ENCODE measurements at places on chromosomes 16 and 17.

DNA sequence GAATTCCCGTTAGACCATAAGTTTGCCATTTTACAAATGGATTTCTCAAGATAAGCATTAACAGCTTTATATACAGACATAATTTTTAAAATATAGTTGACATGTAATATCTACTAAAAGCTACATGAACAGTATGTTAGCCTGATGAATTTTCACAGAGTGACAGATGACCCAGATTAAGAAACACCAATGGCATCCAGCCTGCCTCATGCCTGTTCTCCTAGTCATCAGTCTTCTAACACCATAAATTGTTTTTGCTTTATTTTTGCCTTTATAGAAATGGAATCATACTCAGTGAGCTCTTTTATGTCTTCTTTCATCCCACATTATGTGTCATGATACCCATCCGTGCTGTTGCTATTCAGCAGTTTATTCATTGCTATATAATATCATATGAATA lies 80.0 kb downstream of the ATF7IP2 start:
- no peak for DNase-seq

DNA sequence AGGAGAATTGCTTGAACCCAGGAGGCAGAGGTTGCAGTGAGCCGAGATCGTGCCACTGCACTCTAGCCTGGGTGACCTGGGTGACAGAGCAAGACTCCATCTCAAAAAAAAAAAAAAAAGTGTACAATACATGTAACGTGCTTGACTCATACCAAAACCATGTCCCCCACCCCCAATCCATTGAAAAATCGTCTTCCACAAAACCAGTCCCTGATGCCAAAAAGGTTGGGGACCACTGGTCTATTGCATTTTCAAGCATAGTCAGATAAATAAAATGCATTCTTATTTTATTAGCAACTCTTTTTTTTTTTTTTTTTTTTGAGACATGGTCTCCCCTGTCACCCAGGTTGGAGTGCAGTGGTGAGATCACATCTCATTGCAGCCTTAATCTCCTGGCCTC lies 52.1 kb downstream of the COPRS start:
- DNase-seq, result no peak

DNA sequence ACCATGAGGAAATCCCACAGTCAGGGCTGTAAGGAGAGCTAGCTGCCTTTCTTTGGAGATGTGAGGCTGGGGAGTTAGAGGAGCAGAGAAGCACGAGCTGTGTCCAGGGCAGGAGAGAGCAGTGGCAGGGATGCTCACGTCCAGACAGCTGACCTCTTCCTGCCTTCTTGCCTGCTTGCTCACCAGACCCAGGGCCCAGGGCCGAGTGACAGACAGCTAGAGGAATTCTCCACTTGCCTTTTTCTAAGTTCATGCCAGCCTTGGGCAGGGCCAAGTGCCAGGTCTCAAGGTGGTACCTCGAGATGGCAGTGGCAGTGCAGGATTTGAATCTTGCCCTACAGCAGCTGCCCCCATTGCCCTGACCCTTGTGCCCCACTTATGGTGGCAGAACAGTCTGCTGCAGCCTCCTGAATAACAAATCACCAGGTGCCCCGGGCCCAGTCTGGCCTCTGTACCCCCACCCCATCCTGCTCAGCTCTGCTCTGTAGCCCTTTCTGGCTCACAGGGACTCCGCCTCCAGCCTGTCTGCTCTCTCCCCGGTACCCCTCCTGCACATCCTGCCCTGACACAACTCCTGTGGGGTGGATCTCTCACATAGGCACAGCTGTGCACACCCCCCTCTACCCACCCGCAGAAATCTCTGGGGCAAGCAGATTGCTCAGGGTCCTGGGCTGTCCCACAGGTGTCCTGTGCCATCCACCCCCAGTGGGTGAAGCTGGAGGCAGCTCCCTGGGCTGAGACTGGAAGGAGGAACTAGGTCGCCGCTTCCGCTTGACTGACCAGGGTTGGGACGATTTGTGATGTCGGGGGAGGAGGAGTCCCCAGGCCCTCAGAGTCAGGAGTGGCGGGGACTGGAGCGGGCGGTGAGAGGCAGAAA lies 25.9 kb downstream of the GRIN2C start:
- DNase-seq, result no peak

DNA sequence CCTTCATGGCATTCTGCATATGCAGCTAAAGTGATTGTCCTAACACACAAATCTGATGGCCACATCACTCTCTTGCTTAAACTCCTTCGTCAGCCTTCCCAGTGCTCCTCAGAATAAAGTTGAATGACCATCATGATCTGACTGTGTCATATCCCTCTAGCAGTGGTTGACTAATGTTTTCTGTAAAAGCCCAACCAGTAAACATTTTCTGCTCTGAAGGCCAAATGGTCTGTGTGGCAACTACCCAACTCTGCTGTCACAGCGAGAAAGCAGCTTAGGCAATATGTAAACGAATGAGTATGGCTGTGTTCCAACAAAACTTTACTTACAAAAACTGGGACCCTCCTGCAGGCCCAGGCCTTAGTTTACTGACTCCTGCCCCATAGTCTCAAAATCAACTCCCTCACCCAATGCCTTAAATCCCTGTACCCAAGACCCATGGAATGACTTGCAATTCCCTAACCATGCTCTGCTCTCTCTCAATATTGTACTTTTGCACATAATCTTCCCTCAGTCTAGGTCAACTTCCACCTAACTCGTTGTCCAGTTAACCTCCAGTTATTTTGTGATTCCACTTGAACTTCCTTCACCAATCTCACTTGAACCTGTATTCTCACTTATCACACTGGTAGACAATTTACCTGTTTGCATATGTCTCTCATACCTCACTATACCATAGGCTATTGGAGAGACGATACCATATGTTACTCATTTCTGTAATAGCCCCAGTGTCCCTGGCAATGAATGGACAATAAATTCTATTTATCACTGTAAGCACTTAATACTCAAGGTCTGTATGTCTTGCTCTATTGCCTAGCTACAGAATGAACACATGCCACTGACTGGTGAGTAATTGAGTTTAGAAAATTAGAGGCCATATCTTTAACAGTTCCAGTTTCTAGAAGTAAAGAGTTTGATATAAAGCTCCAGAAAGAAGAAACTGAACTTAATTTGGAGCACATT lies 29.1 kb downstream of the TMEM100 start:
- no peak for DNase-seq

- no peak for DNase-seq
These were observed 52.6 kb downstream of the RBFOX3 start for GRCh38 chr17:79558091-79558900.

DNA sequence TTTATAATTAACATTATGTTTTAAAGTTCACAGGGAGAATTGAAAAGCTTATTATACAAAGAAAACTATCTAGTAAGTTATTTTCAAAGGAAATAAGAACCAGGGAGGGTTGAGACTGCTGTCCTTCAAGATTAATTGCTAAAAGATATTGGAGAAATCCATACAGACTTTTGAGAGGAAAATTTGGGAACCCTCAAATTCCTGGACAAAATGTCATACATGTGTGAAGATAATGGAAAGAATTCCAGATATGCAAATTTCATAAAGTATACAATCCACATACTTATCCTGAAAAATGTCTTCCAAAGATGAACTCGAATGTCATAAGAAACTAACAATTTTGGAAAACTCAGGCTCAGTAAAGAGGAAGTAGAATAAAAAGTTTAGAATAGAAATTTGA lies 213.8 kb downstream of the HS3ST3A1 start:
- no peak for DNase-seq

Measured in T-helper 2 cell (primary cell).